Esophagus mucosa (tissue), 1 donor: ENCODE measurements at places on chromosomes 16 and 17. TPM values are rescaled to one million over a fixed set of nuclear protein-coding genes. Genes with fewer than 3 reads are reported as not detected.

GRCh38 chr17:79950306-79950705 lies 85.4 kb downstream of the TBC1D16 start:
- no peak for ATAC-seq

DNA sequence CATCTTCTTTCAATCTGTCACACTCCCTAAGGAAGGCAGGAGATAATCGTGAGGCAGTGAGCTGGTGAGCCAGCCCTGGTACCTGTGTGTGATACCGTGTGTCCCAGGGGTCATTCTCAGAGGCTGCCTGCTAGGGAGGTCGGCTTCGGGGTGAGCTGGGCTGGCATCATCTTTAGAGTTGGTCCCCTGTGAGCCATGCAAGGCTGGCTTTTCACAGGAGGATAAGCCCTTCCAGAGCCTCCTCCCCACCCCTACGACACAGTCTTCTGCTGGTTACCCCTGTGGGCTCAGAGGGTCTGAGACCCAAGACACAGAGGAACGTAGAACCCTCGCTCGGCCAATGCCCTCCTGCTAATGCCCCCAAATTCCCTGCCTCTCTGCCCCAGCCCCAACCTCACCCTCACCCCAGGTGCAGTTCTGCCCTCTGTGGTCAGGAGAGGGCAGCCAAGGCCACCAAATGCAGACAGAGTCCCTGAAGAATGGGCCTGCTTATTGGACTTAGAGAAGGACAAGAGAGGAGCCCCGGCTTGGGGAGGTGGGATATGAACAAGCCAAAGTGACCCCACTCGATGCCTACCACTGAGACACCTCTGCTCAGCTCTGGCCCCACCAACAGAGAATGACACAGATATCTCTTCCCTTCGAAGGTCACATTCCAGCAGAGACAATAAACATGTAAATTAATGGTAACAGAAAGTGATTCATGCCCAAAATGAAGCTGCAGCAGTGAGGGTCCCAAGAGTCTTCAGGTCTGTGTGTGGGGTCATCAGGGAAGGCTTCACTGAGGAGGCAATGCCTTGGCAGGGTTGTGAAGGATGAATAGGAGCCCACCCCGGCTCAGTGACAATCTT lies 80.8 kb upstream of the CCL1 start:
- peak; percentile 26 for ATAC-seq

DNA sequence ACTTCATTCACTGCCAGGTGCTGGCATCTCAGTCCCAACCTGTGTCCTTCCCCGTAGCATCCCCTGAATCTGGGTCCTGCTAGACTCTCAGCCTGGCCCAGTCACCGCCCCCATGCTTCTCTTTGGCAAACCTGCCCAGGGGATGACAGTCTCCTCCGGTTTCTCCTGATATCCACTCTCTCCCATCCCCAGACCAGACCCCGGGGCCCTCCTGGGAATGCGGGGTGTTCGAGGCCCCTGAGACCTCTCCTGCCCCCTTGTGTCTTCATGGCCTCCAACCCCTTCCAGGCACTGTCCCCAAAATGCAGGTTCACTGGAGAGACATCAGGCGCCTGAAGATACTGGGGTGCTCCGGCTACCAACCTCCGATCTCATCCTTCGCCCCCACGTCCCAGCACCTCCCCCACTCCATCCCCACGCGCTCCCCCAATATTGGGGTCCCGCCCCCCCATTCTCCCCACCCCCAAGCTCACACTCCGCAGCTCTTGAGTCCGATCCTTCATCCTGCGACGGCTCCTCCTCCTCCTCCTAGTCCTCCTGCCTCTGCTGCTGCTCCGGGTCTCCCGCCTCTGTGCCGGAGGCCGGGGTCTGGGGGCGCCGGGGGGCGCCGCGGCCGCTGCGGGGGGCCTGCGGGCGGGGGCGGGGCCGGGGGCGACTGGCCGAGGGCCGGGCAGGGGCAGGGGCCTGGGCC lies 399 bp downstream of the STX1B start:
- peak; percentile 7 for ATAC-seq

The SDR42E1 gene
- 14.5 TPM for total RNA-seq

The CORO1A gene
- total RNA-seq, result 9.0 TPM

The COX4I1 gene
- 511 TPM for total RNA-seq
